AG04450 (cell line): ENCODE measurements at places on chromosomes 7 and 10. TPM values are rescaled to one million over a fixed set of nuclear protein-coding genes. Genes with fewer than 3 reads are reported as not detected.

Gene CYP2C9
- polyA plus RNA-seq, result not detected in 2 replicates

Gene TSPAN33
- polyA plus RNA-seq, result 0.73 and 0.88 TPM in 2 replicates

GRCh38 chr7:158445421-158446175 is 142.0 kb downstream of the PTPRN2 start:
- DNase-seq, result no peak

DNA sequence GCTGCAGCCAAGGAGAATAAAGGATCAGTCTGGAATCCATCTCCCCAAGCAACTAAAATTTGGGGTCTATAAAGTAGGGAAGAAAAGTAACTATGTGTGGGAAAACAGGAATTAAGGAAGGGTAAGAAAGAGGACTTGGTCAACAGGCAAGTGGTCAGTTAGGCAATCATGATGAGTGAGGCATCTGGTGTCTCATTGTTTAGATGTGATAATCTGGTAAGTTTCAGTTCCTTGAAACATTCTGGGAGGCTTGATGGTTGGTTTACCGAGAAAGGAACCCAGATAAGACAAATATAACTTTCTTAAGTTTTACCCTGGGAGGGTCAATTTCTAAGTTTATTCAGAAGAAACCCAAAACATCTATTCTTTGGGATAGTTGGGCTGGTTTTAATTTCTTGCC is 22.3 kb downstream of the HYAL4 start:
- DNase-seq, result no peak

- DNase-seq, result no peak
Measured at GRCh38 chr7:61111-61510, 131.3 kb upstream of the FAM20C start.

Gene CD36
- 0.29 and 0.51 TPM in 2 replicates for polyA plus RNA-seq

- DNase-seq, result no peak
Measured at GRCh38 chr7:26185131-26185843, 15.3 kb downstream of the HNRNPA2B1 start.

Gene CAMK2B
- polyA plus RNA-seq, result 0.12 TPM in 1 of 2 replicates, not detected in the other

DNA sequence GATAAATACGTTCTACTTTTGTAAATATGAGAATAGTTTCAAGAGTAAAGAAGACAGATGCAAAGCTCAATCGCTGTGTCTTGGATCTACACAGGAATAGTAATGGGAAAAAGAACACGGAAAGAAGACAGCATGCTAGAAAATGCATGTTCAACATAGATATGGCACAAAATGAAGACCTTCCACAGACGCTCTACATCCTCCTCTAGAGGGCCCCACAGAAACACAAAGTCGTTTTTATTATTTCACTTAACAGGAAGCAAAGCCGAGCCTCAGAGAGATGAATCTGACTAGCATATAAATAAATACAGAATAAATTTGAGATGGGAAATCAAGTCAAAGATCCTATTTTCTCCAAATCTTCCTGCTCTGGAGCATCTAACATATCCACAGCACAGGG is 292.6 kb downstream of the PARD3 start:
- no peak for DNase-seq

GRCh38 chr10:110840225-110840922 is 31.4 kb upstream of the PDCD4 start:
- DNase-seq, result no peak

- DNase-seq, result no peak
Measured at GRCh38 chr10:58177362-58177947, 90.2 kb downstream of the IPMK start.

Gene GDF10
- polyA plus RNA-seq, result 0.09 and 0.14 TPM in 2 replicates

DNA sequence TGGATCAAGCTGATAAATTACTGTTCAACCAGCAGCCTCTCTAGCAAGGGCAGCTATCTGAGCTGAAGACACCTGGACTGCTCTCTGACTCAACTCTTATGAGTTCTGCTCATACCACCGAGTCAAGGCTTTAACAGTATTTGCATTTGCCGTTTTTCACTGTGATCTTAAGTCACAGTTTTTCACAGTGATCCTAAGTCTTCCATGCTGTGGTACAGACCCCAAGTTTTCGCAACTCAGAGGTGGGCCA is 31.3 kb downstream of the PIP4K2A start:
- DNase-seq, result no peak

GRCh38 chr10:15563246-15563645 is 156.5 kb downstream of the ITGA8 start:
- no peak for DNase-seq

Gene CNNM1
- 0.11 and 0.14 TPM in 2 replicates for polyA plus RNA-seq

- DNase-seq, result no peak
Measured at GRCh38 chr7:128106821-128107220, 75.6 kb upstream of the LRRC4 start.

Gene COL13A1
- polyA plus RNA-seq, result 10.9 and 13.1 TPM in 2 replicates

GRCh38 chr10:36640626-36641025 is 484.8 kb upstream of the ANKRD30A start:
- no peak for DNase-seq

DNA sequence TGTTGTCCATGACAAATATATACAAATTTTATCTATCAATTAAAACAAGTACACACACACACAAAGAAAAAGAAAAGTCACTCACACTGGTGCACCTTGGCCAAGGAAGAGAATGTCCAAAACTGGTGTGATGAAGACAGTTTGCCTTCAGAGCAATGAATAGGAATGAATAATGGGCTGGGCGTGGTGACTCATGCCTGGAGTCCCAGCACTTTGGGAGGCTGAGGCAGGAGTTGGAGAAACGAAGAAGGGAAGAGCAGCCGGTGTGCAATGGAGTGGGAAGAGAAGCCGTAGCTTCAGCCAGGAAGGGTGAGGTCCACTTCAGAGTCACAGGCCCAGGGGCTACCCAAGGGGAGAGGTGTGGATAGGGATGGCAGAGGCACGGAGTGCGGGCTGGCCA is 253.6 kb downstream of the CCSER2 start:
- DNase-seq, result no peak

GRCh38 chr10:95332666-95333249 is 42.0 kb upstream of the PDLIM1 start:
- no peak for DNase-seq

DNA sequence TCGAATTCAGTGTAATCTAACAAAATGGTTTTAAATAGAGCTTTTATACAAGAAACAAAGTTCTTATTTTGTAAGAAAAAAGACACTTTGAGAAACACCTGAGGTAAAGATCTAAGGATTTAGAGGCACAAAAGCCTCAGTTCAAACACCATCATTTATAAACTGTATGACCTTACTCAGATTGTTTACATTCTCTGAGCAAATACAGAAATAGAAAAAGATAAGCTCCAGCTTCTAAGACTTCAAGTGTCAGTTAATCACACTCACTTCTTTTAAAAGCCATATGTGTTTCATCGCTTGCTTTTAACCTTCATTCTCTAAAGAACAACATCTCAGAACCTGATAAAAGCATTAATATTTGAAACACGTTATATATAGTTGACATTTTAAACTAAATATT is 27.9 kb downstream of the CADPS2 start:
- no peak for DNase-seq

DNA sequence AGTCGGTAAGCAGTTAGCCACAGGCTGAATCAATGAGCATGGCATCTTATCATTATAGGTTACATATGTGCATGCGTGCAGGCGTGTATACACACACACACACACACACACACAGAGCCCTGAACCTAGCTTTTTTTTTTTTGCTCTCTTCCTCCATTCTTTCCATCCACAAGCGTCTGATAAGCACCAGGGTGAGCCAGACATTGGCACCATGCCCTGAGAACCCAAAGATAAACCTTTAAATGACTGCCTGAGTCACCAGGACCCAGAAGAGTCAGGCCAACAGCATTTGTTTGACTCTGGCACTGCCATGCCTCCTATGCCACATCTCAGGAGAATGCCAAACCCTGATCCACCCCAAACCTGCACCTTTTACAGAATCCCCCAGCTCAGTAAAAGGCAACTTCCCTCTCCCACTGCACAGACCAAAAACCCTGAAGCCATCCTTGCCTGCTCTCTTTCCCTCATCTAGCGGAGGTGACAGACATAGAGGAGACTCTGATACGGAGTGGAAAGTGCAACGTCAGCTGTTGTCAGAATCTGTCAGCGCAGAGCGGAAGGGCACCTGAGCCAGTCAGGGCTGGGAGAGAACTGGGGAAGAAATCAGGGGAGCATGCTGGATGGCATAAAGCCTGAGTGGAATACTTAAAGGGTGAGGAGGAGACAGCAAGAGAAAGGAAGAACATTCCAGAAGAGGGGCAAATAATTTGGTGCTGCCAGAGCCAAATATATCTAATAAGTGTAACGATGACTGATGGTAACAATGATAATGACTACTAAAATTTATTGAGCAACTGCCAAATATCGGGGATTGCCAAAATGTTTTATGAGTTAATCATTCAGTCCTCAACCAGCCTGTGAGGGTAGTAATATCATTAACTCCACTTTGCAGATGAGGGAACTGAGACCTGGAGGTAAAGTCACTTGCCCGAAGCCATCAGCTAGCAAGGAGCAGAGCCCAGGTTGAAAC is 3.2 kb downstream of the PARP12 start:
- DNase-seq, result peak; percentile 67

- peak; percentile 26 for DNase-seq
Measured at GRCh38 chr7:123538189-123538714, 3.9 kb upstream of the IQUB start.

DNA sequence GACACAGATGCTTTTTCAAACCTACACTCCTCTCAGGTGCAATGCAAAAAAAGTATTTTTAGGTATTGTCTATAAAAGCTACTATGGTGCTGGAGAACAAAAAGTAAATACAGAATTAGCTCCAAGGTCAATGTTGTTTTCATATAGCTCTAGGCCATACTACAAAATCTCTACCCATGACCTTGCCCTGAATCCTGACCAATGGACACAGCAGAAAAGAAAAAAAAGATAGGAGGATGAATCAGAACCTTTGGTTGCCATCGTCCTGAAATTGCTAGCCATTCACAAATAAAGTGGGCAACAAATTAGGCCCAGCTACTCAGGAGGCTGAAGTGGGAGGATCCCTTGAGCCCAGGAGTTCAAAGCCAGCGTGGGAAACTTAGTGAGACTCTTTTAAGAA is 35.2 kb upstream of the RELN start:
- no peak for DNase-seq

- no peak for DNase-seq
Measured at GRCh38 chr10:86333826-86334487, 32.6 kb downstream of the GRID1 start.

- no peak for DNase-seq
Measured at GRCh38 chr7:22121702-22122474, 176.2 kb upstream of the CDCA7L start.

- DNase-seq, result no peak
Measured at GRCh38 chr7:113076703-113077102, 9.9 kb downstream of the GPR85 start.

GRCh38 chr10:77245953-77246352 is 391.7 kb downstream of the KCNMA1 start:
- no peak for DNase-seq

- DNase-seq, result no peak
Measured at GRCh38 chr10:129793479-129793878, 170.6 kb downstream of the EBF3 start.

GRCh38 chr7:35505066-35505465 is 189.9 kb downstream of the HERPUD2 start:
- DNase-seq, result no peak

DNA sequence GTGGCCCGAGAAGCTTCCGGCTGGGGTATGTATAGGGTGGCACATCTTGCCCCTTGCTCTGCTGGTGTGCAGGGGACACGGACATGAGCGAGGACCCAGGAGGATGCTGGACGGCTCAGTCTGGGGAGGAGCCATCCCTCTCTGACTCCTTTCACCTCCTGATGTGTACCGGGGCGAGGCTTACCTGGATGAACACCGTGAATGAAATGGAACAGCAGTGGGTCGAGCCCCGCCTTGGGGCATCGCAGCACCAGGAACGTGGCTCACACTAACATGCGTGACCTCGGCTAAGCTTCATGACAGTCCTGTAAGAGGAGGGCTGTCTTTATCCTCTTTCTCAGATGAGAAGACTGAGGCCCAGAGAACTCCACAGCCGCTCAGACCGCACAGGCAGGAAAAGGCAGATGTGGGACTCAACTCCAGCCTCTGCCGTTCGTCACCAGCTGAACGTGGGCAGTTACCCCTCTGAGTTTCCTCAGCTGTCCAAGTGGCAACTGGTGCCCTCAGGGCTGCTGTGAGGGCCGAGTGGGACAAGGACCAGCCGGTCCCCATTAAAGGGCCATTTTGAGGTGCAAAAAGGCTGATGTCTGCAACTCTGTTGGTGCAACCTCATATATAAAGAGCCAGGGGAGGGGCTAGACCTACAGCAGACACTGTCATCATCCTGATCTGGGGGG is 54.5 kb downstream of the INSIG1 start:
- DNase-seq, result no peak

GRCh38 chr7:90621125-90621746 is 25.1 kb downstream of the CDK14 start:
- no peak for DNase-seq

Gene DGKI
- 3.1 TPM in 2 replicates for polyA plus RNA-seq

GRCh38 chr10:100969187-100970075 is at the start of gene SEMA4G:
SEMA4G (plus strand) TSS chr10:100969504; CDS start chr10:100972913, 3,409 bp downstream.
- no peak for DNase-seq

Gene FAM13C
- 3.1 and 4.6 TPM in 2 replicates for polyA plus RNA-seq

GRCh38 chr10:70540089-70540788 is 61.7 kb downstream of the PALD1 start:
- DNase-seq, result no peak

Gene EPO
- not detected in 2 replicates for polyA plus RNA-seq

GRCh38 chr10:79943871-79944270 is 5.0 kb downstream of the SFTPD start:
- DNase-seq, result no peak

Gene PGAM2
- not detected in 2 replicates for polyA plus RNA-seq

Gene MYH16
- polyA plus RNA-seq, result not detected in 2 replicates

- no peak for DNase-seq
Measured at GRCh38 chr7:85191383-85191782, 4.5 kb upstream of the SEMA3D start.

Gene ETV1
- polyA plus RNA-seq, result 14.9 and 16.9 TPM in 2 replicates

DNA sequence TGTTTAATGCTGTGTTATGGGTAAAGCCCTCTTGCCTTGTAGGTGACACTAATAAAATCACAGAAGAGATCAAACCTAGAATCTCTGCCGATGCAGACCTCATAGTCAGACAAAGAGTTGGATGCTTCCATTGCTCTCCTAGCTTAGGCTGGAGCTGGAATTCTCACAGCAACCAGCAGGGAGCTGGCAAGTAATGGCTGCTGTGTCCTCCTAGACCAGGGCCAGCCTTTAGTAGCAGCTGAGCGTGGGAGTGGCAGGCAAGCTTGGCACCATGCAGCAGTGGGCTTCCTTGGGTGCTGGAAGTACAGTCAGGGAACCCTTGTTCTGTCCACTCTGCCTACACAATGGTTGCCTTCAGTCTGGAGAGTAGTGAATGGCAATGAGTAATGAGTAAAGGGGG is 598.3 kb upstream of the GALNT17 start:
- no peak for DNase-seq

DNA sequence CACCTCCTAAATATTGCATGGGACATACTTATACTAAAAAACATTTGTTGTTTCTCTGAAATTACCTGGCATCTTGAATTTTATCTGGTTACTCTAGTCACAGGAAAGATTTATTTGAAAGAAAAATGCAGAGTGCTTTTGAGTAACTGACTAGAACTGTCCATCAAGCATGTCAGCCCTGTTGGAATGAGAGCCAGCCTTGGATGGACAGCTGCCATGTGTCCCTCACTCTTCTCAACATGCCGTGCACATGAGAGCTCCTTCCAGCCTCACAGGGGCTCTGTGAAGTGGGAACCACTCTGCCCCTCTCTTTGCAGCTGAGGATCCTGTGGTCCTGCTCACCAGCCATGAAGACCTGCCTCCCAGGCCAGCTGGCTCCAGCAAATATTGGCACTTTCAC is 118.3 kb upstream of the SHH start:
- no peak for DNase-seq
